ENCODE measurements at places on chromosomes 7 and 10. TPM values are rescaled to one million over a fixed set of nuclear protein-coding genes. Genes with fewer than 3 reads are reported as not detected.

- no peak overlapping the region for H3K4me3 ChIP-seq
- no peaks in the 10 kb centered on the region for H3K27me3 ChIP-seq
- H3K27ac ChIP-seq, result no peak overlapping the region
- H3K4me1 ChIP-seq, result peaks cover 8% of the 10 kb centered on the region
- H3K36me3 ChIP-seq, result no peaks in the 10 kb centered on the region
- no peak for DNase-seq
Measured at GRCh38 chr10:21099291-21100062, 202.4 kb upstream of the NEBL start.

DNA sequence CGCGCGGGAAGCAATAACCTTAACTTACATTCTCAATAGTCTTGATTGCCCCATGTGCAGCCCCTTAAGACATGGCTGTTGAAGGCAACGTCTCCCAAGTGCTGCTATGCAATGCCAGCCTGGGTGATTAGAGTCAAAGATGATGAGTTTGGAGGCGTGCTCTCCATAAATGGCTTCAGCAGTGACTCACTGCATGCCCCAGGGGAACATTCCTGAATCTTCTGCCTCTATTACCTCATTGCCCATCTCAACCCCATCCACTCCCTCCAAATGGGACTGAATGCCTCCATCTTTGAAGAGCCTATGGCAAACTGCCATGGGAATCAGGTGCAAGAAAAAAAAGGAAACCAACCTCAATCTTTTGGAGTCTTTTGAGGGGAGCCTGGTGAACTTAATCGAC lies 282.8 kb downstream of the SNX10 start:
- no peak for DNase-seq
- no peak overlapping the region for H3K27ac ChIP-seq
- peaks cover 3% of the 10 kb centered on the region for H3K27me3 ChIP-seq
- no peaks in the 10 kb centered on the region for H3K4me1 ChIP-seq
- H3K36me3 ChIP-seq, result peaks cover 12% of the 10 kb centered on the region

GRCh38 chr7:69518705-69519077 lies 79.6 kb upstream of the AUTS2 start:
- H3K4me3 ChIP-seq, result peak overlapping the region; percentile 4
- no peaks in the 10 kb centered on the region for H3K36me3 ChIP-seq
- H3K4me1 ChIP-seq, result peaks cover 23% of the 10 kb centered on the region
- H3K27ac ChIP-seq, result peak overlapping the region; percentile 50

- H3K27me3 ChIP-seq, result peaks cover 3% of the 10 kb centered on the region
- no peak for DNase-seq
- no peaks in the 10 kb centered on the region for H3K4me1 ChIP-seq
- H3K36me3 ChIP-seq, result no peaks in the 10 kb centered on the region
- H3K27ac ChIP-seq, result no peak overlapping the region
Measured at GRCh38 chr7:40990841-40991240, 712.0 kb downstream of the INHBA start.

DNA sequence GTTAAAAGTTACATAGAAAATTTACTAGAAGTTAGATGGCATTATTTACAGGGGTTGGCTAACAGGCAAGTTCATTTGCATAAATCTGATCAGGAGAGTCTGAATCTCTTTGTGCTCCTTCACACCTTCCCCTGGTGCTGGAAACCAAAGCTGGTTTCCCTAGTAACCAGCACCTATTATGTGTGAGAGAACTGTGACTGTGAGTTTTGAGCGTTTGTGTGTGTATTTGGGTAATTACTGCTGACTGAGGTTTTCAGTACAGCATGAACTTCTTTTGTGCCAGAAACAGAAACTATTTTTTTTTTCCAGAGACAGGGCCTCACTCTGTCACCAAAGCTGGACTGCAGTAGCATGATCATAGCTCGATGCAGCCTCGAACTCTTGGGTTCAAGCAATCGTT lies 10.3 kb upstream of the IFIT1B start:
- no peaks in the 10 kb centered on the region for H3K27me3 ChIP-seq
- H3K36me3 ChIP-seq, result no peaks in the 10 kb centered on the region
- H3K4me1 ChIP-seq, result peaks cover 12% of the 10 kb centered on the region
- no peak overlapping the region for H3K4me3 ChIP-seq

The SCIN gene
- total RNA-seq, result 1.2 TPM

The STEAP4 gene
- total RNA-seq, result 0.18 TPM

The ZNF853 gene
- total RNA-seq, result 8.0 TPM

The SH2B2 gene
- 14.7 TPM for total RNA-seq

The AQP1 gene
- 1.1 TPM for total RNA-seq

The HKDC1 gene
- not detected for total RNA-seq
